AG04449 (cell line): ENCODE measurements at places on chromosomes 1 and 21.

DNA sequence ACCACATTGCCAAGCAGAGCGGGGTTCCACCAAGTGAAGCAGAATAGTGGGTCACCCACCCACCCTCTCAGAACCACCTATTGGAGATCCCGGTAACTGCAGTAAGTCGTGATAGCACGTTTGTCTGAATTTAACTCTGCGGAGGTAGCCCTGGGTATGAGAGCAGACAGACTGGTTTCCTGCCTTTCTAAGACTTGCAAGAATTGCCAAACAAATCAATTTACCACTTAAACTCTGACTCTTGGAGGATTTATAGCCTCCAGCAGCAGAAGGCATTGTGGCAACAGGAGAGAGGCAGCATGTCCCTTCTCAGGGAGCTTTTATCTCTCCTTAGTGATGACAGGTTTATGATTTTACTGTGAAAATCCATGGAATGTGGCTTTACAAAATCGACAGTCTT lies 287.9 kb upstream of the FMN2 start:
- DNase-seq = no peak

- no peak for DNase-seq
Observed at GRCh38 chr1:172870901-172871606, 179.7 kb downstream of the TNFSF18 start.

DNA sequence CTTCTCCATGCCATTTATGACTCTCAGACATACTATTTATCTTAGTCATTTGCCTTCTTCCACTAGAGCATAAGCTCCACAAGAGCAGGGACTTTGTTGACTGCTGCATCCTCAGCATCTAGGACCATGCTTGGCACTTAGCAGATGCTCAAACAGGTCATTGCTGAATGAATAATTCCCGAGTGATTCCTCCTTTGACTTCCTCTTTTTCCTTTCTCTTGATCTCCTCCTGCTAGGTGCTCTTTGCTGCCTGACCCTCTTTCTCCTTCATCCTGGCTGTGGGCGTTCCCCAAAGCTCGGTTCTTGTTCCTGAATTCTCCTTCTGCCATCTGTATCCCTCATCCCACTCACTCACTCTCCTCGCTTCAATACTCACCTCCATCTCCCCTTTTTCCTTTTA lies 23.5 kb downstream of the SYT6 start:
- no peak for DNase-seq

DNA sequence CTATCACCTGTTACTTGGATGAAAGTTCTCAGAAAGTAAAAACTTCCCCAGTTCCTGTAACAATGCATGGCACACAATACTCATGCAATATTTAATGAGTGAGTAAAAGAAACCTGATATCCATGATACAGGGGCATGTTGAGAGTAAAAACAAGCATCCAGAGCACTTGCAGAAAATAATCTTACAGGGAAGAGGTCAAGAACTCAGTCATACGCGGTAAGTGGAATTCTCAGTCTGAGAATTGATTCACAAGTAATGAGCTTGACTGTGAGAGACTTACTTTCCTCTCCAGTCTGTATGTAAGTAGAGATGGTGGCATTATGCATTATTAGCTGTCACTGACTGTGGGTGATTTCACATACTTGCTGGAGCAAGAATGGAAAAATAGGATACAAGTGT lies 976.9 kb downstream of the BRINP3 start:
- no peak for DNase-seq

DNA sequence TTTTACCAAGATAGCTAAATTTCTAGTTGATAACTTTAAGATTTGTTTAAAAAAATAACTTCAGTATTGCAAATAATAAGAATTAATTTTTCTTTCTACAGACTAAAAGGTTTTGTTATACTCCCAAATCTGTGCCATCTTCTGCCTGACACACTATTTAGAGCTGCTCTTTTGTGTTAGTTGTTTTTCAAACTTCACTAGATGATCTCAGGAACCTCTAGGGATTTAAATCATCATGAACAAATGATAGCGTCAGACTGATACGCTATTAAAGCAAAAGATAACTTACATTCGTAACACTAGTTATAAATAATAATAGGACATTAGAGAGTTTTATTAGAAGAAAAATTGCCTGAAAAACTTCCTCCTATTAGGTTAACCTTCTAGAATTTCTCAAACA lies 243.1 kb upstream of the CXADR start:
- no peak for DNase-seq

DNA sequence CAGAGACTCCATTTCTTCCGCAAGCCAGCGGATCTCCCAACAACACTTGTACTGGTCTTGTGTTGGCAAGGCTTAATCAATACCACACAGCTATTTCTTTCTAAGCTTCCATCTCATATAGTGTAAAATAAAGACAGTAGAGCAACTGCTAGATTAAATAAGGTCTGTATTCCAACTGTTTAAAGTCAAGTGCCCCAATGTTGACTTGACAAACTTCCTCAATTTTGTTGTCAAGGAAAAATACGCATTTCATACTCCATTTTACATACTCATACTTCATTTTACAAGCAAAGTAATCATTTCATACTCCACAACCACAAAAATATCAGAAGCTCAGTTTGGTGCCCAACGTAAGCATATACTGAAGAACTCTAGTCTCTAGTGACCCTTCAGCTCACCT lies 143.0 kb downstream of the RERE start:
- DNase-seq = no peak

DNA sequence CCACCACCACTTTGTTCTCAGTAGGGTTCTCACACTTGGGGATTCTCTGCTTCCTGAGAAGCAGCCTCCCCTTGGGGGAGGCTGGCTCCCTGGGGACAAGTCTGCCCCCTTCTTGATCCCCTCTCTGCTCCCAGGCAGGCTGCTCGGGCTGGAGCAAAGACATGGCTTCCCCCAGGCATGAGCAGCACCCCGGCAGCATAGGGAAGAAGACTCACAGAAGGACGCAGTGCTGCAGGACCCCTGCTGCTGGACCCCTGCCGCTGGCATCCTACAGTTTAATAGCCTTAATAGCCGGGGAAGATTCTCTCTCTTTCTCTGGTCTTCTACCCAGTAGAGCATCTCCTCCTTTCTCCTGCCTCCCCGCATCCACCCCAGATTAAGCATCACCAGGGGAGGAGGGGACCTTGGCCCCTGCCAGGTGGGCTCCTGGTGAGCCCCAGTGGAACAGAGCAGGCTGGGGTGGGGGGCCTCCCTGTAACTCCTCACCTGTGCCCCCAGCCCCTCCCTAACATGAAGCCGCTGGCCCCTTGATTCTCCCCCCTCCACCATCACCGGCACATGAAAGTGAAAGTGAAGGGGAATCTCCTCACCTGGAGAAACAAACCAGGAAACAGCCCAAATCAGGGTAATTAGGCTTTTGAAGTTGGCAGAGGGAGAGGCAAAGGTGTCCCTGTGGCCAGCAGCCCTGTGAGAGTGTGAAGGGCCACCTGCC lies 2.5 kb downstream of the WNT3A start:
- DNase-seq = no peak

GRCh38 chr1:31609514-31610118 lies 7.9 kb upstream of the HCRTR1 start:
- DNase-seq = no peak

DNA sequence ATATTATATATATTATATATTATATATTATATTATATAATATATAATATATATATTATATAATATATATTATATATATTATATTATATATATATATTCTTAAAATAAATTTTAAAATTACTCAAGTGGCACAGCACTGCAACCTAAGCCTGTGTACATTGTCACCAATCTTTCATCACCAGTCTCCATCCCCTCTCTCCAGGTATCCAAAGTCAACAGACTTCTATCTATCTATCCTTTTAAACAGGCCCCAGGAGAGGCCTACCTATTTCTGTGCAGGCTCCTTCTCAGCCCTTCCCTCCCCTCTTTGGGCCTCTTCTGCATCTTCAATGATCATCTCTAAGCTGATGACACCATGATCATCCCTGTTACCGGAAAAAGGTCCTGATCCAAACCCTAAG lies 111.7 kb downstream of the RHOU start:
- no peak for DNase-seq

- no peak for DNase-seq
Observed at GRCh38 chr1:116465845-116466685, 93.0 kb downstream of the ATP1A1 start.

- no peak for DNase-seq
Observed at GRCh38 chr1:199221371-199222150, 582.7 kb downstream of the PTPRC start.

- no peak for DNase-seq
Observed at GRCh38 chr1:107327446-107327845, 186.6 kb downstream of the NTNG1 start.

GRCh38 chr1:91700771-91701471 lies 185.0 kb downstream of the TGFBR3 start:
- peak; percentile 69 for DNase-seq

GRCh38 chr1:92838519-92838918 lies 6.7 kb downstream of the RPL5 start:
- DNase-seq = no peak

DNA sequence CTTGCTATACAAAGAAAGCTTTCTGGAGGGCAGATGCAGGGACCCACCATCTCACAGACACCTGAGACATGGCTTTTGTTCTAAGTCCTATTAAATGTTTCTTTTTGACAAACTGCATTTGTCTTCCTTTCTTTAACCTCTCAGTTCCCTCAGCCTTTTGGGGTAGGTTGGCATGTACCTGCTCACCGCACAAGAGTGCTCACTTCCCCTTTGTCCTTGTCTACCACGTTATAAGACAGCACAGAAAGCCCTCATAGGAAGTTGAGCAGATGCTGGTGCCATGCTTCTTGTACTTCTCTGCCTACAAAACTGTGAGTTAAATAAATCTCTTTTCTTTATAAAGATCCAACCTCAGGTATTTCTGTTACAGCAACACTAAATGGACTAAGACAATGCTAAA lies 31.9 kb upstream of the RGS21 start:
- DNase-seq = no peak

DNA sequence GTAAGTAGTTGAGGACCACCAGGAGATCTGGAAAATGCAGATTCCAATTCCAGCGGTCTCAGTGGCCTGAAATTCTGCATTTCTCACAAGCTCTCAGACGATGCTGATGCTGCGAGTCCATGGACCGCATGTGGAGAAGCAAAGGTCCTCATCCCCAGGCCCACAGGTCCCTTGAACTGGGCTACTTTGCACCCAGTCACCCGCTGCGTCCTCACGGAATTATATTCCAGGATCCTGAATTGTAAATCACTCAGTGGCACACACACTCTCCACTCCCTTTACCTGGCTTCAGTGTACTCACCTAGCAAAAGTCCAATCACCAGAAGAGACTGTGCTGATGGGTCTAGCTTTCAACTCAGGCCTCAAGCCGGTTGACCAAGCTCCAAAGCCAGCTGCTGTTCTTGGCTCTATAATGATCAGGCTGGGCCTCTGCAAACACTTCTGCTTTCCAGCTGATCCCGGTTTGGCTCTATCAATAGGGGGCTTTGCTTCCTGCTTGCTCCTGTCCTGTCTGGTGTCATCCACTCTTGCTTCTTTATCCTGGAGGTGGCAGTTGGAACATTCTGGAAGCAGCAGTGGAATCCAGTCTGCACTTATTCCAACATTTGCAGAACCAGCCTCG lies 904 bp upstream of the RPL22 start:
- no peak for DNase-seq

GRCh38 chr1:23793018-23793781 lies 2.3 kb downstream of the LYPLA2 start:
- DNase-seq = no peak

DNA sequence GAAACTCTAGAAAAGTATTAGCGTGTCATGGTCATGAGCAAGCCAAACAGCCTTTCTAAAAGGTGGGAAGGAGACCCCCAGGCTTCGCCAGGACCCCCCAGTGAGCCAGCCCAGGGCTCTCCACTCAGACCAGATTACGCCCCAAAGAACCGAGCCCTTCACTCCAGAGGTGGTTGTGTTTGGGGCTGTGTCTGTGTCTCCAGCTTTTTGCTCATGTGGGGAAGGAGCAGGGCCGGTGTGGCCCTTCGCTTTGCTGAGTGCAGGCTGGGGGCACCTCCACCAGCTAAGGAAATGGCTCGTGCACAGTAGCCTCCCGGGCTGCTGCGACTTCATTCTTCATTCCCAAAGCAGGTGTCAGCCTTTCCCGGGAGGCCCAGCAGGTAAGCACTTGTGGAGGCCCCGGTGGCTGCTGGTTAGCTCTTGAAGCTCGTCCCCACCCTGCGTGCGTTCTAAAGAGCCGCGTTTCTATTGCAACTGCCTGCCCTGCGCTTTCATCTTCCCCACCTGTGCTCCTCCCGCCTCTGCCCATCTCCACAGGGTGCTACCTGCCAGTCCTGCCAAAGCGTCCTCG lies 531 bp downstream of the TSPEAR start:
- DNase-seq = no peak

DNA sequence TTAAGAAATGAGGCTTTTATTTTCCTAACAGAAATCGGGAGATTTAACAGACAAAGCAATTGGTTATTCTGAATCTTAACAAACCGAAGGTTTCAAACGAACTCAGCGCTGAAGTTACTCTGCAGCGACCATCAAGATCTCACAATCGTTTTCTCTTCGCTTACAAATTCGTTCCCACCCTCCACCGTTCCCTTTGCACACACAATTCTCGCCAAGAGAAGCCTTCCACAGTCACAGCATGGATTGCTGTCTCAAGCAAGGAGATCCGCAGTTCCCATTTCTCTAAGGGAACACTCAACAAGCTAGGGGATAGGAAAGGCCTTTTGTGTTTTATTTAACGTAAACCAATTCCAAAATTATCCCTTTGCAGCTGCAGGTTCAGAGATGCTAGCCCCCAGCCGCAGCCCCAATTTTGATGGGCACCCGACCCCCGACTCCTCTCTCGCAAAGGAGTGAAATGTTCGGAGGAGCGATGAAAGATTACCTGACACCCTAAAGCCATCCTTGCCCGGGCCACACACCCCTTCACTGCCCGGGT lies 755 bp downstream of the FBXO42 start:
- DNase-seq = no peak

GRCh38 chr1:230713915-230714764 lies at the start of gene AGT:
TSS of gene AGT (minus strand) at chr1:230714122. CDS start at chr1:230710823, 3,299 bp downstream.
- DNase-seq = peak; percentile 69

DNA sequence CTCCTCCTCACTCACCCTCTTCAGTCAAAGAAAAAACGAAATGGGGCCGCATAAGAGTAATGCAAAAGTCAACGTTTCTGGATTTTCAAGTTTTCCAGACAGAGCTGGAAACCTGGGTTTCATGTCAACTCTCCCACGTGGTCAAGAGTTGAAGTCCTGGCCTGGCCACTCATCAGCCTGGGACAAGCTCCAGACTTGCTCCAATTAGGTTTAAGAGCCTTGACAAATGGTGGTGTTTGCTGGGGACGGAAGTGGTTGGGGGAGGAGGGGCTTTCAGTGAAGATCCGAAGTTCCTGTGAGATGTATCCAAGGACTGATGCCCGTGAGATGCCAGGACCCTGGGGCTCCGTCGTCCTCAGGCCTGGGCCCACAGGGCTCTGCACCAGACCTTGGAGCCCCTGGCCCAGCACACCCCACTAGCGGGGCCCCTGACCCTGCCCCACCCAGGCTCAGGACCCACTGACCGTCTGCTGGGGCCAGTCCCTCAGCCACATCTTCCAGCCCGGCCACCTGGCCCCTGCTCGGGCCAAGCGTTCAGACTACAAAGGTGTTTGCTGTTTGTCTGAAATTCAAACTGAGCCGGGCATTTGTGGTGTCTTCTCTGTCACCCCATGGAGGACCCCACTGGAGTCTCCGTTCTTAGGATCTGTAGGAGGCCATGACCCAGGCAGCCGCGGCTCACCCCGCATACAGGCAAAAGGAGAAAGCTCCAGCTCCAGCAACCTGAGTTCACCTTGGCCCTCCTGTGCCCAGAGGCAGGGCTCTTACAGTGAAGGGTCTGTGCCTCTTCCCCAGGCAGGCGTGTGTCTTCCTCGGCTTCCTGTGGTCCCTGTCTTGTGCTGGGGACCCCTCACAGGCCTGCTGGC lies 53.3 kb downstream of the SIK1 start:
- DNase-seq = no peak

GRCh38 chr1:66312271-66312990 lies 221.5 kb upstream of the SGIP1 start:
- no peak for DNase-seq

- no peak for DNase-seq
Observed at GRCh38 chr1:28631713-28632112, 11.2 kb downstream of the TAF12 start.
